ENCODE measurements at places on chromosomes 3 and 15. TPM values are rescaled to one million over a fixed set of nuclear protein-coding genes. Genes with fewer than 3 reads are reported as not detected.
A peak's percentile ranks its signal among the peaks of the same experiment; 100 is the strongest.

GRCh38 chr15:64153480-64154367, 2.2 kb downstream of the SNX22 start:
- H3K27ac ChIP-seq: peak overlapping the region; percentile 4
- peak overlapping the region; percentile 63 for H3K4me3 ChIP-seq
- H3K27me3 ChIP-seq: peaks cover 22% of the 10 kb centered on the region
- peaks cover 48% of the 10 kb centered on the region for H3K4me1 ChIP-seq
- peaks cover 48% of the 10 kb centered on the region for H3K36me3 ChIP-seq

The CDC25A gene
- 0.83 TPM for total RNA-seq

DNA sequence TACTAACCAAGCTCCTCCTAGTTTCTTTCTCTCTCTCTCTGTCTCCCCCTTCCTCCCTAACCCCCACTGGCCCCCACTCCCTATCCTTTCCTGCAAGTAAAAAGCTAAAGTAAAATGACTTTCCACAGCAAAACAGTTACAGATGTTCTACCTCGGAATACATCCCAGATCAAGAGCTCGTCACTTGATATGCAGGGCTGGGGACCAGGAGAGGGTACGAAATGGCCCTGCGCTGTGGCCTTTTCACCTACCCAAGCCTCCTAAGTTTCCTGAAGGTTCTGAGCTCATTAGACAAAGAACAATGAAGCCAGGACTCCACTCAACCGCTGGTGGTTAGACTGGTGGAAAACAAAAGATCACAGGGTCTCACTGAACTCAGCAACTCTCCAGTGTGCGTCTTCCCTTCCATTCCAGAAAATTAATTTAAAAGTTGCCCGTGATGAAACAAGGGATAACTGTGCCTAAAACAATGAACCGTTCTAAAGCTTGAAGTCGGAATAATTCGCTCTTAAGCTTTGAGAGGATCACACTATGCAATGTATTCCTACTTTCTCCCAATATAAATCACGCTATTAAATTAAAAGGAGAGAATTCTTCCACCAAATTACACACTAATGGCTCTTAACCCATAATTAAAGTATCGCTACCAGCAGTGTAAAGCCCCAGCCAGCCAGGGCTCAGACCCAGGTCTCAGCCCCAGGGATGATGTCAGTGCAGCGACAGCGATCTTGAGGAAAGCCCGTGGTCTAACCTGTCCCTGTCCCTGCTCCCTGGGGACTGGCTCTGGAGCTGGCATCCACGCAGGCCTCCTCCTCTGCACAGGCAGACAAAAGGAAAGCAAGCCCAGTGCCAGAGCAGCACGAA, 5.0 kb downstream of the VGLL4 start:
- H3K27me3 ChIP-seq: no peaks in the 10 kb centered on the region
- no peak for DNase-seq
- H3K36me3 ChIP-seq: no peaks in the 10 kb centered on the region
- peak overlapping the region; percentile 62 for H3K27ac ChIP-seq

- no peak for DNase-seq
- H3K4me1 ChIP-seq: no peaks in the 10 kb centered on the region
- H3K27me3 ChIP-seq: no peaks in the 10 kb centered on the region
- H3K4me3 ChIP-seq: no peak overlapping the region
- no peaks in the 10 kb centered on the region for H3K36me3 ChIP-seq
Measured at GRCh38 chr3:137264071-137264820, 306.5 kb downstream of the IL20RB start.

The PCSK6 gene
- 12.3 TPM for total RNA-seq

DNA sequence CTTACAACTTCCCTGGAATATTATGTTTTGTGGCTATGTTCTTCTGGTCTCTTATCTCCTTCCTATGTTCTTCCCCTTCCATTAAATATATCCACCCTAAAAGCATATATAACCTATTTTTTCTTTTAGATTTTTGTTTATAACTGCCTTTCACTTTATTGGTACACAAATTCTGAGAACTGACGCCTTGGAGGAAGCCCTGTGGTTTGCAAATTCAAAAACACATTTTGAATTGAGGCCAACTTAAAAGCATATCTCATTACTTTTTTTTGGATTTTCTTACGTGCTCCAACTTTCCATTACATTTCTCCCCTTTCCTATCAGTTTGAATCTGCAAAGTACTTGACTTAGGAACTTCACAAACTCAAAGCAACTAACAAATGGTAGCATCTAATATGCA, 15.3 kb upstream of the COLQ start:
- H3K4me1 ChIP-seq: no peaks in the 10 kb centered on the region
- no peak for DNase-seq
- H3K27ac ChIP-seq: no peak overlapping the region
- no peak overlapping the region for H3K4me3 ChIP-seq
- H3K27me3 ChIP-seq: no peaks in the 10 kb centered on the region

GRCh38 chr15:45630917-45631691, 3.7 kb upstream of the SQOR start:
- no peaks in the 10 kb centered on the region for H3K36me3 ChIP-seq
- peak overlapping the region; percentile 44 for H3K27ac ChIP-seq
- DNase-seq: no peak
- H3K4me3 ChIP-seq: peak overlapping the region; percentile 22
- H3K27me3 ChIP-seq: no peaks in the 10 kb centered on the region

The ARL6IP5 gene
- 138 TPM for total RNA-seq

DNA sequence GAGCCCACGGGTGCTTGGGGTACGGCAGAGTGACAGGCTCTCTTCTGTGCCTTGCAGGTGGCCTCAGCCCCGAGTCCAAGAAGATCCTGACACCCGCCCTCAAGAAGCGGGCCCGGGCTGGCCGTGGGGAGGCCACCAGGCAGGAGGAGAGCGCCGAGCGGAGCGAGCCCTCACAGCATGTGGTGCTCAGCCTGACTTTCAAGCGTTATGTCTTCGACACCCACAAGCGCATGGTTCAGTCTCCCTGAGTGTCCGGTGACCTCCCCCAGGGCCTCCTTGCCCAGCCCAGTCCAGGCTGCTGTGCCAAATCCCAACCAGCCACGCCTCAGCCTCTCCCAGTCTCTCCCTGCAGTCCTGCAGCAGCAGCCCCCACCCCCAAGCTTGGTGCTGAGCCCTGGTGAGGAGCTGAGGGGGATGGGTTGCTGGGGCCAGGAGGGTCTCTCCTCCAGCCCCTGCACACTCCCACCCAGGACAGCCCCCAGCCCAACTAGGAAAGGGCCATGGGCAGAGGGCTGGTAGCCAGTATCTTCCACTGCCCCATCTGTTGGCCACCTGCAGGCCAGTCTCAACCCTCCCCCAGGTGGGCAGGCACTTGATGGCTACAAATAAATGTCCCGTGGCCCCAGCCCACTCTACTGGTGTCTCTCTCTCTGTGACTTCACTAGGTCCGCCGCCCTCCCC, 58.5 kb downstream of the DNAJB8 start:
- H3K4me3 ChIP-seq: no peak overlapping the region
- DNase-seq: no peak
- H3K27me3 ChIP-seq: no peaks in the 10 kb centered on the region
- H3K27ac ChIP-seq: no peak overlapping the region

DNA sequence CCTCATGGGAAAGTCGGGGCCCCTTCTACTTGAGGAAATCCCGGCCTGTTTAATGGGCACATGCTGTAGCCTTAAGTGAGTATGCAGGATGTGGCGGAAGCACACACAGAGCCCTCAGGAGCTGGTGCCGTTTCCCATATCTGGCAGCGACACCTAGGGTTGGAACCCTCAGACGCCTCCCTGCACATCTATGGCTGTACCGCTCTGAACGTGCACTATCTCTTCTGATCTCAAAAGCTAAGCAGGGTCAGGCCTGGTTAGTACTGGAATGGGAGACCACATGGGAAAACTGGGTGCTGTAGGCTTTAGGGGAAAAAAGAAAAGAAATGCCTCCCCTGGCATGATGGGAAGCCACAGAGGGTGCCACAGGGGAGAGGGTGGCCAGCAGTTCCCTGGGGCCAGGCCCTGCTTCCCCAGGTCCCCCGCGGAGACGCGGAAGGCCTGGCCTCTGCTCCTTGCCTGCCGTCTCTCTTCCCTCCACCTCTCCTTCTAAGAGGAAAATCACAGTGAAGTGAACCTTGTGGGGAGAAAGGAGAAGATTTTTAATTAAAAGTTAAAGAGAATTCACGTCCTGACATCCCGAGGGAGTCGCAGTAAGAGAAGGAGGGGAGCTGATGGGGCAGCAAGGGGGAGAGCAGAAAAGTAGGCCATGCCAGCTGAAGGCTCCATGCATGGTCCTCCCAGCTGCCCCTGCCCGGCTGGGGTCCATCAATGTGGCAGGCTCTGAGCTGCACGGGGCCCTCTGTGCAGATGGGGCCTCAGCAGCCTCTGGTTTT, 60.5 kb upstream of the TMEM115 start:
- no peak overlapping the region for H3K4me3 ChIP-seq
- DNase-seq: no peak
- H3K27me3 ChIP-seq: no peaks in the 10 kb centered on the region
- H3K27ac ChIP-seq: no peak overlapping the region
- peaks cover 9% of the 10 kb centered on the region for H3K36me3 ChIP-seq

- no peak for DNase-seq
- H3K36me3 ChIP-seq: peaks cover 61% of the 10 kb centered on the region
- H3K27me3 ChIP-seq: no peaks in the 10 kb centered on the region
- H3K4me1 ChIP-seq: no peaks in the 10 kb centered on the region
- no peak overlapping the region for H3K27ac ChIP-seq
Measured at GRCh38 chr3:195690951-195691350, 29.8 kb upstream of the MUC20 start.

- H3K4me3 ChIP-seq: no peak overlapping the region
- no peak overlapping the region for H3K27ac ChIP-seq
- no peaks in the 10 kb centered on the region for H3K27me3 ChIP-seq
- H3K4me1 ChIP-seq: no peaks in the 10 kb centered on the region
Measured at GRCh38 chr3:48409291-48410201, 20.3 kb downstream of the PLXNB1 start.

- H3K4me1 ChIP-seq: peaks cover 42% of the 10 kb centered on the region
- H3K27ac ChIP-seq: peak overlapping the region; percentile 41
- DNase-seq: no peak
- no peaks in the 10 kb centered on the region for H3K36me3 ChIP-seq
Measured at GRCh38 chr15:31221936-31222515, 104.6 kb upstream of the KLF13 start.

DNA sequence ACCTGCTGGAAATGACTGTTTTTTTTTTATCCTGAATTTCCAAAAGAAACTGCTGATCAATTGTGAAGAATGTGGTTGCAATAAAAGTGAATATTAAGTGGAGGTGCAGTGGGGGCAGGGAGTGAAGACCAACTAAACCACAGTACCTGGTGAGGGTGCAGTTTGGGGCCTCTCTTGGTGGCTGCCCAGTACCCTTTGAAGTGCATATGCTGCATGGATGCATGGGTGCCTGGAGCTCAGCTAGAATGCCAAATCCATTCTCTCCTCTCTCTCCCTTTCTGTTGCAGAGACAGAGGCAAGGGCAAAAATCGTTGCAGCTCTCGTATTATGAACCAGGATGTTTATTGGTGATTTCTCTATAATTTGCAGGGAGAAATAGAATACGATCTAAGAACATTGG, 420.5 kb upstream of the ONECUT1 start:
- no peaks in the 10 kb centered on the region for H3K27me3 ChIP-seq
- no peaks in the 10 kb centered on the region for H3K36me3 ChIP-seq
- H3K4me1 ChIP-seq: no peaks in the 10 kb centered on the region
- no peak overlapping the region for H3K4me3 ChIP-seq
- no peak overlapping the region for H3K27ac ChIP-seq

GRCh38 chr15:70055601-70056051, 42.1 kb downstream of the TLE3 start:
- no peak overlapping the region for H3K27ac ChIP-seq
- no peaks in the 10 kb centered on the region for H3K27me3 ChIP-seq
- no peak overlapping the region for H3K4me3 ChIP-seq
- DNase-seq: peak; percentile 23
- H3K4me1 ChIP-seq: no peaks in the 10 kb centered on the region

The TMEM43 gene
- total RNA-seq: 73.7 TPM

The FBXL2 gene
- 8.1 TPM for total RNA-seq

- no peak overlapping the region for H3K4me3 ChIP-seq
- H3K27ac ChIP-seq: no peak overlapping the region
- H3K27me3 ChIP-seq: no peaks in the 10 kb centered on the region
- no peaks in the 10 kb centered on the region for H3K36me3 ChIP-seq
- no peaks in the 10 kb centered on the region for H3K4me1 ChIP-seq
- DNase-seq: no peak
Measured at GRCh38 chr3:100811779-100812507, 102.6 kb downstream of the TFG start.

GRCh38 chr3:46674031-46674845, 19.2 kb downstream of the ALS2CL start:
- H3K27me3 ChIP-seq: no peaks in the 10 kb centered on the region
- H3K36me3 ChIP-seq: peaks cover 51% of the 10 kb centered on the region
- H3K4me3 ChIP-seq: no peak overlapping the region
- no peak overlapping the region for H3K27ac ChIP-seq

The ACAN gene
- 0.12 TPM for total RNA-seq

GRCh38 chr3:106088304-106088703, 219.5 kb upstream of the CBLB start:
- H3K27ac ChIP-seq: no peak overlapping the region
- no peak for DNase-seq
- H3K27me3 ChIP-seq: no peaks in the 10 kb centered on the region
- H3K36me3 ChIP-seq: no peaks in the 10 kb centered on the region
- no peak overlapping the region for H3K4me3 ChIP-seq

- H3K27ac ChIP-seq: no peak overlapping the region
- no peak for DNase-seq
- H3K4me1 ChIP-seq: no peaks in the 10 kb centered on the region
- no peaks in the 10 kb centered on the region for H3K27me3 ChIP-seq
Measured at GRCh38 chr3:123387532-123387931, 61.4 kb downstream of the ADCY5 start.

- no peak overlapping the region for H3K27ac ChIP-seq
- H3K27me3 ChIP-seq: peaks cover 32% of the 10 kb centered on the region
- DNase-seq: no peak
- H3K4me3 ChIP-seq: no peak overlapping the region
- H3K36me3 ChIP-seq: no peaks in the 10 kb centered on the region
Measured at GRCh38 chr15:78637776-78638435, 3.1 kb downstream of the CHRNB4 start.

DNA sequence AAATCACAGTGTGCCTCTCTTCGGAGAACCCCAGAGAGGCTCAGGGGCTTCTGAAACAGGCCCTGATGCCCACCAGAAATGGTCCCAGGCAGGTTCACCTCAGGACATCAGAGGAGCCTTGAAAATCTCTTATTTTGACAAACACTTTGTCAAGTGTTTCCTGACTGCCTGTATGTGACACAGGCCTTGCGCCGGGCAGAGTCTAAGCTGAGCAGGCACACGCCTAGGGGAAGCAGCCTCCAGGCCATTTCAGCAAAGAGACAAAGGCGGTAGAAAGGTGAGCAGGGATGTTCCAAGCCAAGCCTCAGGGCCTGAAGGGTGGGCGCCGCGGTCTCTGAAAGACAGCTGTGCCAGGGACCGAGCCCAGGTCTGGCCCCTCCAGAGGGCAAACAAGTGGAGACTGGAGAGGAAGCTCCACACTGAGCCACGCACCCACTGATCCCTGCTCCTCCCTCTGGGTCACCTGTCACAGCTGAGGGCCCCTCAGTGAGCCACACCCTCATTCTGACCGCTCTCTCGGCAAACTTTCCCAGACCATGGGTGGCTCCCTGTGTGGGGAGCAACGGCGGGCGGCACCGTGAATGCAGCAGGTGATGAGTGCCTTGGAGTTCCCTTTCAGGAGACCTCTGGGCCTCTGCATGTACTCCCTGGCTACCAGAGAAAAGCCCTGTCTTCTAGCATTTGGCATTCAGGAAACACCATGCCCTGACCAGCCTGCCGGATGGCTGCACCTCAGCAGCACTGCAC, 136.1 kb downstream of the ADAMTS17 start:
- H3K27ac ChIP-seq: no peak overlapping the region
- H3K4me3 ChIP-seq: no peak overlapping the region
- H3K27me3 ChIP-seq: no peaks in the 10 kb centered on the region
- H3K4me1 ChIP-seq: no peaks in the 10 kb centered on the region

The EFHB gene
- total RNA-seq: 5.6 TPM

The OIP5 gene
- total RNA-seq: 0.62 TPM

GRCh38 chr15:83462953-83463433, 15.9 kb downstream of the SH3GL3 start:
- H3K4me3 ChIP-seq: no peak overlapping the region
- H3K36me3 ChIP-seq: no peaks in the 10 kb centered on the region
- H3K27me3 ChIP-seq: no peaks in the 10 kb centered on the region
- H3K27ac ChIP-seq: no peak overlapping the region

All from lower lobe of right lung (tissue), 2 donors.